ENCODE measurements at places on chromosomes 1 and 21.

- no peak for DNase-seq
Measured at GRCh38 chr1:151142411-151143056, 3.9 kb downstream of the SEMA6C start.

- DNase-seq, result no peak
Measured at GRCh38 chr1:50415235-50416149, 7.8 kb downstream of the DMRTA2 start.

DNA sequence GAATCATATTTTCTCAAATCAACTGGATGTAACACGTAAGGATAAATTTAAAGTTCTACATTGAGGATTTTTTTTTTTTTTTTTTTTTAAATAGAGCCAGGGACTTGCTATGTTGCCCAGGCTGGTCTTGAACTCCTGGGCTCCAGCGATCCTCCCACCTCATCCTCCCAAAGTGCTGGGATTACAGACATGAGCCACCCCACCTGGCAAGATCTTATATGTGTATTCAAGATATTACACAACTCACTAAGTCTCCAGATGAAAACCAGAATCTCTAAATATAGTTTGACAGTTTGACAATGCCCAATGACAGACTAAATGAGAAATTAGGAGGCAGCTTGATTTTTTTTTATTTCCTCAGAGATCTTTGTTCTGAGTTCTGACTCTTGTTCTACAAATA, 6.8 kb downstream of the YY1AP1 start:
- no peak for DNase-seq

DNA sequence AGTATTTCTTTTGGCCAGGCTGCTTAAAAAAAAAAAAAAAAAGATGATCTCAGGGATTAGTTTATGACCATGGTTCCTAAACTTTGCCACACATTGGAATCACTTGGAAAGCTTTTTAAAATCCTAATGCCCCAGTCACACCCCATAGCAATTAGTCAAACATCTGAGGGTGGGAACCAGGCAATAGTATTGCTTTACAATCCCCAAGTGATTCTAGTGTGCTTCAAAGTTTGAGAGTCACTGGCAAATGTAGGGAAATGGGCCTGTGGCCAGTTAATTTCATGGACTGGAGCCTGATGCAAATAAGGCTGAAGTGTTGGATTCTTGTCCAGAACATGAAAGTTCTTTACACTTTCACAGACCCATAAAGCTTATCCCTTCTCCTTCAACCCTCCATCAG, 374.6 kb upstream of the ESRRG start:
- DNase-seq, result no peak

DNA sequence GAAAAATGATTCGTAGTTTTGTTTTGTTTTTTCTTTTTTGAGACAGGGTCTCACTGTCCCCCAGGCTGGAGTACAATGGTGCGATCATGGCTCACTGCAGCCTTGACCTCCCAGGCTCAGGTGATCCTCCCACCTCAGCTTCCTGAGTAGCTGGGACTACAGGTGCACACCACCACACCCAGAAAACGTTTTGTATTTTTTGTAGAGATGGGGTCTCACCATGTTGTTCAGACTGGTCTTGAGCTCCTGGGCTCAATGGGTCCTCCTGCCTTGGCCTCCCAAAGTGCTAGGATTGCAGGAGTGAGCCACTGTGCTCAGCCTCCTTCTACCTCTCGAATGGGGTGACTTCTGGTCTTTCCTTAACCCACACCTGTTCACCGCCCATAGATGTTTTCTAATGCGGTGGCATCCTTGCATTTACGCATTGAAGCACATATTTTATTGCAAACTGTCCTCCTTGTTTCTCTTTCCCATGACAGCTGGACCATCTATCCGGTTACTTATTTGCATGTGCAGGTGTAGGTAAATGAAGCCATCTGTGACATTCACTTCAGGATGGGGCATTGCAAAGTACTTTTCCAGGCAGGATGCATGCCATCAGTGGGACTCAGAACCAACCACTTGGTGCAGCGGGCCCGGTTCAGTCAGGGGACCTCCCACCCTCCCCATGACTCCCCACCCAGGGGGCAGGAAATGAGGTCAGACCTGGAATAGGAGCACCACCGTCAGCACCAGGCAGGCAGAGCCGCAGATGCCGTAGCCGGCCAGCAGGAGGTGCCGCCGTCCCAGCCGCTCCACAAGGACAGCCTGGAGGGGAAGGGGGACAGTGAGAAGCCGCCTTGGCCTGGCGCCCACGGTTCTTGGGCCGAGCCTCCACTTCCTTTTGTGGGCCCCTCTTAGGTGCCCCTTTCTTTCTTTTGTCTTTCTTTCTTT, 16.5 kb downstream of the SLC2A7 start:
- DNase-seq, result no peak

- DNase-seq, result no peak
Measured at GRCh38 chr1:9375912-9376311, 83.2 kb downstream of the SPSB1 start.

Data from NCI-H1694 (cell line).